Chondrocyte (in vitro differentiated cells): ENCODE measurements at places on chromosomes 1 and 21.

DNA sequence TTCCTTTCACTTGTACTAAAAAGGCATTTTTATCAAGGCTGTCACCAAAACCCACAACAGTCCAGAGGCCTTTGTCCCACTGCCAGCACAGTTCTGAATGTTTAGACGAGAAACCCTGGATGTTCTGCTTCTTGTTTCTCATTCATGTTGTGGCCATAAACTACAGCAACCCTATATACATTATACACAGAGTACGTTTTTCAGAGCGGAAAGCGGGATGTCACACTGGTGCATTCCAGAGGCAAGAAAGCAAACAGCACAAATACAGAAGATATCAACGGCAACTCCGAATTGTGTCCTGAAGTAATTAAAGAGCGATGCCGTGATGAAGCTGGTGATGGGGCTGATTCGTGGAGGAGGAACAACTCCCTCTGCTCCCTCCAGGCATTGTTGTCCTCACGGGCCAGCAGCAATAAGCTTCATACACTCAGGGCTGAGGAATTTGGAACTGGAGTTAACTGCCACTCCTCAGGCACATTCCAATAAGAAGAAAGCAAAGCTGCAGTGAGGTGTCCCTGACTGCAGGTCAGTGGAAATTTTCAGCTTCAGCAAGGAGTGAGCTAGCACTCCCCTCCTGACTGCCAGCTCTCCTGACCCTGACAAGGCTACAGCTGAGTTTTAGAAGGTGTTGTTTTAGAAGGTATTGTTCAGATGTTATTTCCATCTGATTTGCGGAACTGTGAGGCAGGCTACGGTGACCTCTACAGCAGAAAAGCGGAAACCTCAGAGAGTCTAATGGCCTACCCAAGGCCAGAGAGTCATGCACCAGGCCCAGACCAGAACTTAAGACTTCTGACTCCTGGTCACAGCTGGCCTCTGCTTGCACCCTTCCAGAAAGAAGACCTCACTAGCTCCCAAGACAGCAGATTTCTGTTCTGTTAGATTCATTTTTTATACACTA, 149.0 kb downstream of the TGFBR3 start:
- peak overlapping the region; percentile 84 for H3K27ac ChIP-seq
- no peak for DNase-seq
- peaks cover 33% of the 10 kb centered on the region for H3K4me1 ChIP-seq
- H3K4me3 ChIP-seq = no peak overlapping the region

- no peaks in the 10 kb centered on the region for H3K36me3 ChIP-seq
- peaks cover 15% of the 10 kb centered on the region for H3K4me1 ChIP-seq
- H3K27ac ChIP-seq = no peak overlapping the region
- DNase-seq = no peak
Observed at GRCh38 chr1:115224636-115225035, 113.4 kb downstream of the NGF start.

- peaks cover 57% of the 10 kb centered on the region for H3K4me1 ChIP-seq
- DNase-seq = peak; percentile 41
- H3K36me3 ChIP-seq = no peaks in the 10 kb centered on the region
- H3K27ac ChIP-seq = peak overlapping the region; percentile 100
- H3K27me3 ChIP-seq = no peaks in the 10 kb centered on the region
Observed at GRCh38 chr1:150560576-150561253, 11.5 kb downstream of the ADAMTSL4 start.

DNA sequence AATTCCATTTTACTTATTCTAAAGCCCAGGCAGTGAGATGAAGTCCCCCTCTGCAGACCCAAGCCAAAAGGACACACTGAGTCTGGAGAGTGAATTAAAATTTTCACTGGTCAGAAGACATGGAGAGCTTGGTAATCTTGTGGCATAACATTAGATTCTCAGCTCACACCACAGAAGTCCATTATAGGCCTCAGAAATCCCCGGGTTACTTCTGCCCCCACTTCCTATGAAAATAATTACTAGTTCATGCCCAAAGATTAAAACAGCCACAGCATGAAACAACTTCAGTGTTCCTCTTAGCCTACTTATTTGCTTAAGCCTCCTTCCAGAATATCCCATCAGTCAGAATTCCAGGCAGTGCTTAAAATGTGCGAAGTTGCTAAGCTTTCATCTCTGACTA, 123.3 kb downstream of the ZC3H11B start:
- no peak overlapping the region for H3K27ac ChIP-seq
- no peak for DNase-seq
- peaks cover 7% of the 10 kb centered on the region for H3K4me1 ChIP-seq

DNA sequence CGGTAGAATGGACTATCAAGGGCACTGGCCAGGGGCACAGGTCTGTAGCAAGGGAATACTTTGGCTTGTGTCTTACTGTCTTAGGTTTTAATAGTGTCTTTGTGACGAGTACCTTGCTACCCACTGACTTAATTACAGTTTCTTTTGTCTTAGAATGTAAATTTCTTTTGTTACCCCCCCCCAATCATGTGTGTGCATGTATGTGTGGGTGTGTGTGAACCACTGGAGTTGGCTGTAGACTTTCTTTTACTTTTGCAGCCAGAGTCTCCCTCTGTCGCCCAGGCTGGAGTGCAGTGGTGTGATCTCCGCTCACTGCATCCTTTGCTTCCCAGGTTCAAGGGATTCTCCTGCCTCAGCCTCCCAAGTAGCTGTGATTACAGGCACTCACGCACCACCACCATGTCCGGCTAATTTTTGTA, 61.8 kb upstream of the CLDN14 start:
- H3K27ac ChIP-seq = no peak overlapping the region
- H3K36me3 ChIP-seq = no peaks in the 10 kb centered on the region
- H3K4me3 ChIP-seq = no peak overlapping the region
- no peak for DNase-seq
- H3K27me3 ChIP-seq = peaks cover 21% of the 10 kb centered on the region

DNA sequence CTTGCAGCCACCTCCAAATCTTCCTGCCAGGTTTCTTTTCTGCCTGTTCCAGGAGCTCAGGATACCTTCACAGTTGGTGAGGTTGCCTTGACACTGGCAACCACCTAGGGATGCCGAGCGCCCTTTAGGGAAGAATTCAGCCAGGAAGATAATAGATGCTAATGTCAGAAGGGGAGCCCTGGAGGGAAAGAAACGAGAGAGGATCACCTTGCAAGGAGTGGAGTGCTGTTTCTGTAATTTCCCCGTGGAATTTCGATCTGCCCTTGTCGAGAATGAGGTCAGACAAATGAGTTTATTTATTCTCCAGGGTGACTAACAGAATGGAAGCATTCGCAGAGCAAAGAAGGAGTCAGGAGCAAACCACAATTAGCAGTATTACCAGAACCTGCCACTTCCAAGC, 315.8 kb upstream of the KAZN start:
- no peaks in the 10 kb centered on the region for H3K27me3 ChIP-seq
- H3K4me1 ChIP-seq = no peaks in the 10 kb centered on the region
- no peak overlapping the region for H3K4me3 ChIP-seq
- no peak for DNase-seq
- no peaks in the 10 kb centered on the region for H3K36me3 ChIP-seq

DNA sequence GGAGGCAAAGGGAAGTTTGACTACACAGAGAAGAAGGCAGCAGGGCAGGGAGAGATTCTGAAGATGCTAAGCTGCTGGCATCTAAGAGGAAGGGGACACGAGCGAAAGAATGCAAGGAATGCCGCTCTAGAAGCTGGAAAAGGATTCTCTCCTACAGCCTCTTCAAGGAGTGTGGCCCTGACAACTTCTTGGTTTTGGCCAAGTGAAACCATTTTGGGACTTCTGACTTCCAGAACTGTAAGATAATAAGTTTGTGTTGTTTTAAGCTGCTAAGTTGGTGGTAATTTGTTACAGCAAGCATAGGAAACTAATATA, 28.5 kb downstream of the MGST3 start:
- H3K27me3 ChIP-seq = no peaks in the 10 kb centered on the region
- H3K4me1 ChIP-seq = peaks cover 5% of the 10 kb centered on the region
- peaks cover 21% of the 10 kb centered on the region for H3K36me3 ChIP-seq

DNA sequence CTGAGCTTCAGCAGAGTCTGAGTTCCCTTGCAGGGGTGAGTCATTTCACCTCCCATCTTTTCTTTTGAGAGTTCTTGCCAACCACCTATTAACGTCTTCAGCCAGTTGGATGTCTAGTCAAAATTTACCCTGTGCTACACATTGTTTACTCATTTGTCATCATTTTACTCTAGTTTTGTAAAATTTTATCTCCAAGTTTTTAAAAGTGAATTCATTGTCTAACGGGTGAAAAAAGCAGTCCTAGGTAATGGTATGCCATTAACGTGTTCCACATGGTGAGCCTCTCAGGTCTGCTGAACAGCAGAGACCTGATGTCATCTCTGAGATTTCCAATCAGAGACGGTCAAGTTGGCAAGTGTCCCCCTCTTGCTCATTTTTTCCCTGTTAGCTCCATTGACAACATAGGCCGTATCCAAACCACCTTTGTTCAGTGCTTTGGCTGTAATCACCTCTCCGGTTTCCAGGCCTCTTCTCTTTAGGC, 85.4 kb downstream of the TBX15 start:
- no peak overlapping the region for H3K4me3 ChIP-seq
- H3K4me1 ChIP-seq = peaks cover 7% of the 10 kb centered on the region
- peak overlapping the region; percentile 46 for H3K27ac ChIP-seq
- no peak for DNase-seq

GRCh38 chr1:116956378-116956777, 45.2 kb upstream of the CD101 start:
- no peak for DNase-seq
- H3K4me1 ChIP-seq = peaks cover 10% of the 10 kb centered on the region
- no peaks in the 10 kb centered on the region for H3K27me3 ChIP-seq
- no peak overlapping the region for H3K4me3 ChIP-seq
- H3K36me3 ChIP-seq = peaks cover 2% of the 10 kb centered on the region

- no peak overlapping the region for H3K27ac ChIP-seq
- H3K27me3 ChIP-seq = no peaks in the 10 kb centered on the region
- peaks cover 7% of the 10 kb centered on the region for H3K4me1 ChIP-seq
- H3K4me3 ChIP-seq = no peak overlapping the region
- DNase-seq = no peak
- peaks cover 8% of the 10 kb centered on the region for H3K36me3 ChIP-seq
Observed at GRCh38 chr1:11659748-11660147, 4.3 kb upstream of the FBXO6 start.

GRCh38 chr21:34974162-34974981, 74.7 kb downstream of the RUNX1 start:
- no peak overlapping the region for H3K4me3 ChIP-seq
- no peak overlapping the region for H3K27ac ChIP-seq
- no peak for DNase-seq
- H3K4me1 ChIP-seq = peaks cover 8% of the 10 kb centered on the region
- no peaks in the 10 kb centered on the region for H3K36me3 ChIP-seq
- no peaks in the 10 kb centered on the region for H3K27me3 ChIP-seq

DNA sequence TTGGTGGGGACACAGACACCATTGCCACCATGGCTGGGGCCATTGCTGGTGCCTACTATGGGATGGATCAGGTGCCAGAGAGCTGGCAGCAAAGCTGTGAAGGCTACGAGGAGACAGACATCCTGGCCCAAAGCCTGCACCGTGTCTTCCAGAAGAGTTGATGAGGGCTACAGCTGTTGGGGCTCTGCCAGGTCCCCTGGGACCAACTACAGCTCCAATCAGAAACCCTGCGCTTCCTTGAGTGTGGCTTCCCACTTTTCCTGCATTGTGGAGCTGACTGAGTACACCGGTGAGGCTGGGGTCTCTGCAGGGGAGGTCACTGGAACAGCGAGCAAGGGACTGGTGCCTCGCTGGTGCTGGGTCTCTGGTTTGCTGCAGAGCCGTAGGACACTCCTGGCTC, 4.5 kb downstream of the ADPRS start:
- peaks cover 17% of the 10 kb centered on the region for H3K4me1 ChIP-seq
- no peak overlapping the region for H3K27ac ChIP-seq
- no peak overlapping the region for H3K4me3 ChIP-seq
- peaks cover 11% of the 10 kb centered on the region for H3K36me3 ChIP-seq
- peak; percentile 59 for DNase-seq

GRCh38 chr1:181023265-181024057, 791 bp upstream of the STX6 start:
- H3K36me3 ChIP-seq = no peaks in the 10 kb centered on the region
- peaks cover 25% of the 10 kb centered on the region for H3K4me1 ChIP-seq
- H3K27ac ChIP-seq = peak overlapping the region; percentile 95
- no peaks in the 10 kb centered on the region for H3K27me3 ChIP-seq

GRCh38 chr1:12005488-12006166, 13.7 kb upstream of the MIIP start:
- peaks cover 52% of the 10 kb centered on the region for H3K36me3 ChIP-seq
- no peak overlapping the region for H3K4me3 ChIP-seq
- DNase-seq = no peak

DNA sequence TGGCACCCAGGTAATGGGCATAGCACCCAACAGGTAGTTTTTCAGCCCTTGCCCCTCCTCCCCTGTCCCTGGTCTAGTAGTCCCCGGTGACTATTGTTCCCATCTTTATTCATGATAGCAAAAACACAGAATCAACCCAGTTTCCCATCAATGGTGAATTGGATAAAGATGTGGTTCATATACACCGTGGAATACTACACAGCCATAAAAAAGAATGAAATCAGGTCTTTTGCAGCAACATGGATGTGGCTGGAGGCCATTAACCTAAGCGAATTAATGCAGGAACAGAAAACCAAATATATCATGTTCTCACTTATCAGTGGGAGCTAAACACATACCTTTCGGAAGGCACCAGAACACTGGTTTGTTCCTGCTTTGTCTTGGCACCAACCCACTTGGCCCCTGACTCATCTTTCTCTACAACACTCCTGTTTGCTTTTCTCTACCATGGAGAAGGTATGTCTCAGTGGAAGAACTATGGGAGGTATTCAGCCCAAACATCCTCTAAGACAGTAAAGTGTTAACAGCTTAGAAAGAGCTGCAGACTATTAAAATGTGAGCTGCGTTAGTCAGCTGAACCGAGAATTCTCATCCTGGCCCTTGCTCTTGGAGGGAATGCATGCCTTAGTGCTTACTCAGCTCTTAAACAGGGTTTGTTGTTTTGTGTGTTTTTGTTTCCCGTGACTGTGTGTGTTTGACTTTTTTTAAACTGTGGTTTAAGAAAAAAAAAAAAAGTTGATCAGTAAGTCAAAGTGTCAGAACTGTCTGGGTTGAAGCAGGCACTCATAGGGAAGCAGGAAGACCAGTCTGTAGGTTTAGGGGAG, 203.0 kb downstream of the TOMM20 start:
- H3K36me3 ChIP-seq = no peaks in the 10 kb centered on the region
- H3K4me1 ChIP-seq = peaks cover 54% of the 10 kb centered on the region
- H3K27me3 ChIP-seq = no peaks in the 10 kb centered on the region
- H3K4me3 ChIP-seq = peak overlapping the region; percentile 53
- H3K27ac ChIP-seq = peak overlapping the region; percentile 96
- DNase-seq = no peak

DNA sequence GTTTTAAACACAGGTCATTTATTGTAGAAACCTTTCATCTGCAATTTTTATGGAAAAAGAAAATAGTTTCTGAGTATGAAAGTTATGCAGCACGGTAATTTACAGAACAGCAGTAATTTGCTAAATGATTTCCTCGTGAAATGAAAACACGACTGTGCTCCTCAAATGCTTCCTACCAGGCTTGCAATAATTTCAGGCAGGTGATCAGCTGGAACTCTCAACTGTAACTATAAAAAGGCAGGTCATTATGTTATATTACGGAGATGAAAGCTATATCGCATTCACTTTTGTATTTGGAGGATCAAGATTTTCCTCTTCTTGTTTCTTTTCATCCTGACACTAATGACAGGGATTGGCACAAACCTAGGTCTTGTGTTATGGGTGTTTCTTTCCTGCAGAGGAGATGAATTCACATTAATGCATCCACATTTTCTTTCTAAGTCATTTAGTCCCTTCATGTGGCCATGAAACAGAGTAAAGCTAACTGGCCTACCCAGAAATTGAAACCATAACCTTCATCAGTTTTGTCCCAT, 57.4 kb downstream of the SAMSN1 start:
- no peaks in the 10 kb centered on the region for H3K4me1 ChIP-seq
- no peak overlapping the region for H3K4me3 ChIP-seq
- H3K36me3 ChIP-seq = no peaks in the 10 kb centered on the region
- no peak overlapping the region for H3K27ac ChIP-seq

GRCh38 chr21:34670220-34670961, 1.6 kb downstream of the CLIC6 start:
- H3K36me3 ChIP-seq = peaks cover 4% of the 10 kb centered on the region
- H3K27me3 ChIP-seq = peaks cover 55% of the 10 kb centered on the region
- DNase-seq = no peak
